ENCODE measurements at places on chromosomes 1 and 21. TPM values are rescaled to one million over a fixed set of nuclear protein-coding genes. Genes with fewer than 3 reads are reported as not detected.

DNA sequence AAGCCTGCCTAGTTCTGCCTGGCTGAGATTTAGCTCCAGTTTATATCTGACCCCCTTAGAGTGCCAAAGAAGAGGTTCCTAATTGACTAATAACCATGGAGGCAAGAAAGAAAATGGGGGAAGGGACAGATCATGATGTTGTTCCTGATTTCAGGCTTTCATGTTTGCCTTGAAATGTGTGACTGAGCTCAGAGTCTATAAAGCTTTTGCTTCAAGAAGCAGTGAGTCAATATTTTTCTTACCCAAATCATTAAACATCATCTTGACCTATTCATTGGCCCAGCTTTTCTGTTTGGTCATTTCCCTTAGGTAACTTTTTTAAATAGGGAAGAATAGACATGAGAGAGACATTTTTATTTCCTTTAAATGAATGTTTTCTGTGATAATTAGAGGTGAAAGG lies 55.9 kb downstream of the HHAT start:
- H3K27ac ChIP-seq: peak overlapping the region; percentile 23
- peaks cover 33% of the 10 kb centered on the region for H3K4me1 ChIP-seq
- H3K27me3 ChIP-seq: no peaks in the 10 kb centered on the region
- H3K4me3 ChIP-seq: no peak overlapping the region
- DNase-seq: no peak

DNA sequence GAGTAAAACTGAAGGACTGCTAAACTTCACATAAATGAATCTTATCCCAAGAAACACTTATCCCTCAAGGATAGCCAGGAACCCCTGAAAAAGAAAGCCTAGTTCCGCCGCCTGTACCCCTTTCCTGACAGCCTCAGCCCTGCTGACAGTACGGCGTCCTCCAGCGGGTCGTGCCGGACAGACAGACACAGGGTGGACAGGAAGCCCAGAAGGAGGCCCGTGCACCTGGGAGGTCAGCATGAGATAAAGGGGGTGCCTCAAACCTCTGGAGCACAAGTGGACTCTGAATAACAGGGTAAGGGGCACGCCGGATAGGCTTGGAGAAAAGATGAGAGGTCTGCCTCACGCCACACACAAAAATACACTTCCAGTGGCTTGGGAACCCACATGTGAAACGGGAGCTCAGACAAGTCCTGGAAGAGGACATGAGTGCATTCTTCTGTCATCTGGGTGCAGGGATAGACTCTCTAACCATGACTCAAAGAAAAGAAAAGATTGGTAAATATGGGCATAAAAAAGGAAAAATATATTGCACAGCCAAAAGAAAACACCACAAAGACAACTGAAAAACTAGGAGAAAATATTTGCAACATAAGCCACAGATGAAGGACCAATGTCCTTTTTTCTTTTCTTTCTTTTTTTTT lies 17.3 kb upstream of the ADARB1 start:
- peaks cover 15% of the 10 kb centered on the region for H3K4me1 ChIP-seq
- peaks cover 6% of the 10 kb centered on the region for H3K27me3 ChIP-seq
- no peak overlapping the region for H3K4me3 ChIP-seq
- no peak overlapping the region for H3K27ac ChIP-seq
- no peaks in the 10 kb centered on the region for H3K36me3 ChIP-seq

DNA sequence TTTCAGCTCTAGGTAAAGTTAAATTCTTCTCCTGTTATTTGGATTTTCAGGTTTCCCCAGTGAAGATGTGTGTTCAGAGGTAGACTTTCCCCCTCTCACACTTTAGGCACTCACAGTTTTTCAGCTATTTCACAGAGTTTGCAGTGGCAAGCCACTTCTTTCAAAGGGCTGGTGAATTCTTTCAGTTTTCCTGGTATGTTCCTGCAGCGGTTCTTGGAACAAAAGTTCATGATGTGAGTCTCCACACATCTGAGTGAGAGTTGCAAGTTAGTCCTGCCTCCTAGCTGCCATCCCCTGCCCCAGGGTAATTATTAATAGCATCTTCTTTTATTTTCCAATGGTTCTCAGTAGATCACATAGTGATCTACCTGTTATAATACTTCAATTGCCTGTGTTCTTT lies 27.3 kb upstream of the CD84 start:
- no peaks in the 10 kb centered on the region for H3K27me3 ChIP-seq
- no peaks in the 10 kb centered on the region for H3K4me1 ChIP-seq
- DNase-seq: no peak
- no peak overlapping the region for H3K27ac ChIP-seq

DNA sequence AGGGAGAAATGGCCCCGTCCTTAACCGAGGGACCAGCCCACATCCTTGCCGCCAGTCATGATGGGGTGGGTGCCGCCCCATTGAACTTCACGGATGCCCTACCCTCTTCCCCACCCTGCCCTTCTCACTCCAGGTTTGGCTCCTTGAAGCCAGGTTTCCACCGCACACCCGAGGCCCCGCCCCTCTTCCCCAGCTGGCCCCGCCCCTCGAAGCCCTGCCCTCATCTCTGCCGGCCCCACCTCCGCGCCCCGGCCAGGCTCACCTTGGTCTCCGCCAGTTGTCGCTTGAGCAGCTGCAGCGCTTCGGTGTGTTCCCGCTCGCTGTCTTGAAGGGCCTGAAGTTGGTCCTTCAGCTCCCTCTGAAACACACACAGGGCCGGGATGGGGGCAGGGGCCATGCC lies 16.6 kb downstream of the TRIM62 start:
- no peaks in the 10 kb centered on the region for H3K27me3 ChIP-seq
- no peaks in the 10 kb centered on the region for H3K36me3 ChIP-seq
- H3K4me3 ChIP-seq: no peak overlapping the region
- H3K4me1 ChIP-seq: no peaks in the 10 kb centered on the region
- no peak for DNase-seq

DNA sequence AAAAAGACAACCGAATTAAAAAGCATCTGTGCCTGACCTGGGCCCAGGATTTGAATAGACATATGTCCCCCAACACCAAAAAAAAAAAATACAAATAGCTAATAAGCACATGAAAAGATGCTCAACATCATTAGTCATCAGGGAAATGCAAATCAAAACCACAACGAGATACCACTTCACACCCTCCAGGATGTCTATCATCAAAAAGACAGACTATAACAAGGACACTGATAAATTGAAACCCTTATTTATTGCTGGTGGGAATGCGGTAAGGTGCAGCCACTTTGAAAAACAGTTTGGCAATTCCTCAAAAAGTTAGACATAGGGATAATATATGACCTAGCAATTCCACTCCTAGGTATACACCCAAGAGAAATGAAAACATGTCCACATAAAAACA lies 72.3 kb upstream of the CAMK1G start:
- no peaks in the 10 kb centered on the region for H3K36me3 ChIP-seq
- H3K27ac ChIP-seq: no peak overlapping the region
- DNase-seq: no peak

DNA sequence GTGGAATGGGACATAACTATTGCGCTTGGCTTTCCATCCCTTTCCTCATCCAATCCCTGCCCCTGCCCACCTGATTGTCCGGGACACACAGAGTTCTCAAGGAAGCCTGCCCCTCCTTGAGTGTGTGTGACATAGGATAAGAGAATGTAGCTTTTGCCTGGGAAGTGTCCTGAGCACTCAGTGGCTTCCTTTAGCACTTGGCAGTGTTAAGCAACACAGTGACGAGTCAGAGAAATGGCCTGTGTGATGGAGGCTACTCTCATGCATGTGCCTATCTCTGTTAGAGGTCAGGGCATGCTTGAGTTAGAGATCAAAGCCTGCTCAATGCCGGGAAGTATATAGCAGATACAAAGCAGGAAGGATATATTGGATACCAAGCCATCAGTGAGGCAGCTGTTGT lies 289.5 kb downstream of the SIPA1L2 start:
- no peaks in the 10 kb centered on the region for H3K4me1 ChIP-seq
- DNase-seq: no peak
- no peak overlapping the region for H3K27ac ChIP-seq
- peaks cover 3% of the 10 kb centered on the region for H3K27me3 ChIP-seq

- H3K4me1 ChIP-seq: no peaks in the 10 kb centered on the region
These were observed 166.3 kb downstream of the BARHL2 start for GRCh38 chr1:90550626-90551406.

- DNase-seq: no peak
- peak overlapping the region; percentile 96 for H3K4me3 ChIP-seq
- H3K27ac ChIP-seq: peak overlapping the region; percentile 84
- peaks cover 4% of the 10 kb centered on the region for H3K36me3 ChIP-seq
These were observed 642 bp downstream of the RSRP1 start for GRCh38 chr1:25246600-25247023.

Gene SNX7
- total RNA-seq: 33.5 TPM

Gene OR2M7
- total RNA-seq: not detected

Gene C1orf87
- not detected for total RNA-seq

All from HepG2 (cell line).